ENCODE measurements at places on chromosomes 2 and 18.

GRCh38 chr2:25805987-25806386, 72.3 kb downstream of the ASXL2 start:
- DNase-seq = no peak

DNA sequence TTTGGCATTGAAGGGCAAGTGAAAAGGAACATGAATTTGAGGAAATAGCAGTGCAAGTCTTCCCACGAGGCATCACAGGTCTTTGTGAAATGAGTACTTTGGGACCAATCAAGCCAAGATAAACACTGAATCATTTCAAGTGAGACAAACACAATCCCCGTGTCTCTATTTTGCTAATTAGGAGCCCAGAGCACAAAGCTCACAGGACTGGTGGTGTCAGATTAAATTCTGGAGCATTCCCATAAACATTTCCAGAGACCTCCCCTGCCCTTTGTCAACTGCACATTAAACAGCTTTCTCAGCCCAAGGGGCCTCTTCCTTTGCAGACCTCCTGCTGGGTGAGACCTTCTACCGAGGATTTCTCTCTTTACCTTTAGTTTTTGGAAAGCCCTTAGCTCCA, 50.7 kb downstream of the DAPL1 start:
- DNase-seq = no peak

DNA sequence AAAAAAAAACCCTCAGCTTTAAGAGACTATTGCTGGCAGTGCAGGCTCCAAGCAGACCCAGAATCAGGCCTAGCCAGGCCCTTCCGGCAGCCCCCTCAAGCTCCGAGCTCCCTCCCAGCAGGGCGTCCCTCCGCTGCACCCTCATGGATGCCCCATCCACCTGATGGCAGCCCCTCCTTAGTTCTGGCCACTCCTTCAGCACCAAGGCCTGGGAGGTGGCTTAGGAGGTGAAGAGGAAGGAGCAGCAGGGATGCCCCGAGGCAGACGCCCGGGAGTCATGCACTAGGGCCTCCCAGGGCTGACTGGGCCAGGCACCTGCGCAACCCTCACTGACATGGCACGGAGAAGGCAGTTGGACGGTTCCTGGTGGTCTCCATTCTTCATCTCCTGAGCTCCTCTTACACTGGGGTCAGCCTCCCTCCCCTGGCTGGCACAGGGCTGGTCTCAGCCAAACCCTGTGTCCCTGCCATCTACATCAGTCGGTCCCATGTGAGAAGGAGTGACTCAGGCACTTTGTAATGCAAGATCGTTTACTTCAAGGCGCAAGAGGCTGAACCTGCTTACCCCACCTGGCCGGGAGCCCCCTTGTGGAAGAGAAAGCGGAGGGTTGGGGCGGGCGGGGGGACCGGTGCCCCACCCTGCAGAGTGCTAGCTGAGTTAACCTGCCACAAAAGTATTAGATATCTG, 53.5 kb upstream of the ID2 start:
- DNase-seq = no peak

- DNase-seq = no peak
These were observed 78.8 kb downstream of the MYL12B start for GRCh38 chr18:3340682-3341097.

- no peak for DNase-seq
These were observed 56.0 kb downstream of the NRP2 start for GRCh38 chr2:205738117-205738968.

GRCh38 chr2:199144036-199144435, 313.7 kb downstream of the SATB2 start:
- DNase-seq = no peak

GRCh38 chr2:169303579-169304305, 58.6 kb downstream of the LRP2 start:
- DNase-seq = no peak

GRCh38 chr2:85834466-85834865, 54.3 kb downstream of the ST3GAL5 start:
- DNase-seq = no peak

All from activated CD8-positive, alpha-beta memory T cell treated with anti-CD3 and anti-CD28 coated beads for 4 hours (primary cell).